ENCODE measurements at places on chromosomes 2 and 18.

DNA sequence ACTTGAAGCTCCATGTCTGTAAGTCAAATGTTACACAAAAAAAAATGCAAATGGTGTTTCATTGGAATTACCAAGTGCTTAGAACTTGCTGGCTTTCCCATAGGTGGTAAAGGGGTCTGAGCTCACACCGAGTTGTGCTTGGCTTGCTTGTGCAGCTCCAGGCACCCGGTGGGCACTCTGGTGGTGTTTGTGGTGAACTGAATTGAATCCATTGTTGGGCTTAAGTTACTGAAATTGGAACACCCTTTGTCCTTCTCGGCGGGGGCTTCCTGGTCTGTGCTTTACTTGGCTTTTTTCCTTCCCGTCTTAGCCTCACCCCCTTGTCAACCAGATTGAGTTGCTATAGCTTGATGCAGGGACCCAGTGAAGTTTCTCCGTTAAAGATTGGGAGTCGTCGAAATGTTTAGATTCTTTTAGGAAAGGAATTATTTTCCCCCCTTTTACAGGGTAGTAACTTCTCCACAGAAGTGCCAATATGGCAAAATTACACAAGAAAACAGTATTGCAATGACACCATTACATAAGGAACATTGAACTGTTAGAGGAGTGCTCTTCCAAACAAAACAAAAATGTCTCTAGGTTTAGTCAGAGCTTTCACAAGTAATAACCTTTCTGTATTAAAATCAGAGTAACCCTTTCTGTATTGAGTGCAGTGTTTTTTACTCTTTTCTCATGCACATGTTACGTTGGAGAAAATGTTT is 97.9 kb upstream of the IL1R2 start:
- no peak for DNase-seq

DNA sequence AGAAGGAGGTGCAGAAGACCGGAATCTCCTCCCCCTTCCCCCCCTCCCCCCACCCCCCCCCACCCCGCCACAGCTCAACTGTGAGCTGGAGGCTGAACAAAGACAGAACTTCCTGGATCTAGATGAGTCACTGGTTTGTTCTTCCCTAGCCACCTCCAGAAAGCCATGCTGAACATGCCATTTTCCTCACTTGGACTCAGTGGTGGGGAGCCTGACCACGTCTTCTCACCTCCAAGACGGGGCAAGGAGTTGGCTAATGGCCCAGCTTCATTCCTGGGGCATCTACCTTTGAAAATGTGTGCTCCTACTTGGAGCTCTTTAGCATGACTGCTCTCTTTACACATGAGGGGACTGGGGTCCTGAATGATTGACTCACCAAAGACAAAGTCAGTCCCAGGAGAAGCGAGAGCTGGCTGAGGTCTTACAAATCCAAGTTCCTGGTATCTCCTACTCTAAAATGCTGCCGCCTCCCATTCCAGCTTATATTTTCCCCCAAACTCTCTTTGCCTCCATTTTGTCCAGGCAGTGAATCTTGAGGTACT is 22.6 kb upstream of the FZD5 start:
- no peak for DNase-seq

DNA sequence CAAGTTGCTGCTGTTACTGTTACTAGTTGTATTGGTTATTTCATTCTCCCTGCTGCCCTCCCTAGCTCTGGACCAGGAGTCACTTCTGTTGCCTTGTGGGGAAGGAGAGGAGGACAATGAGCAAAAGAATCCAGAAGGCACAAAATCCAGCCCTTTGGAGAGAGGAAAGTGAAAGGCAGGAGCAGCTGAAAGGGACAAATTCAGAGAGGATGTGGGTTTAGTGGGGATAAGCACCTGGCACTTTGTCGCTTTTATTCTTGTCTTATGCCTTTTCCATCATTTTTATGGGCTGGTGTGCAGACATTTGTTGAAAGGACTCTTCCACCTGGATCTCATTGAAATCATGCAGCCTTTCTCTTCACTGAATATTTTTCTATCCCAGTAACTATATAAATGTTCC is 24.3 kb upstream of the LTBP1 start:
- DNase-seq = no peak

DNA sequence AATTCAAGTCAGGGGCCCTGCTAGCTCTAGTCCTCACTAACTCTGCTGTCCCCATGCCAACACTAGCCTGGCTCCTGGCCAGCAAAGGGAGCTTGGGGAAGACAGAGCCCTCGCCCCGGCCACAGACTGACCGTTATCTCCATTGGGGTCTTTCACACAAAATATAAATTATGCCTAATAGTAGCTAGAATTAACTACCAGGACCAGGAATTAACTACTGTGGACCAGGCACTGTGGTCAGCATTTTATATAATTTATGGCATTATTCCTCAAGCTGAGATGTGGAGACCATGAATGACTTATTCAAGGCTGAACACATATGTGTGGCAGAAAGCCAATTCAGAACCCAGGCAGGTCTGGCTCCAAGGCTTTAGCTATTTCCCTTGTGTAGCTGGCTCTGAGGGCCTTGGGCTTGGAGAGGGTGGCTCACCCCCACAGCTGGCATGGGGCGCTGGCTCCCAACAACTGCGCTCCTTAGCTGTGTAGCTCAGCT is 49.2 kb downstream of the CELF4 start:
- no peak for DNase-seq

DNA sequence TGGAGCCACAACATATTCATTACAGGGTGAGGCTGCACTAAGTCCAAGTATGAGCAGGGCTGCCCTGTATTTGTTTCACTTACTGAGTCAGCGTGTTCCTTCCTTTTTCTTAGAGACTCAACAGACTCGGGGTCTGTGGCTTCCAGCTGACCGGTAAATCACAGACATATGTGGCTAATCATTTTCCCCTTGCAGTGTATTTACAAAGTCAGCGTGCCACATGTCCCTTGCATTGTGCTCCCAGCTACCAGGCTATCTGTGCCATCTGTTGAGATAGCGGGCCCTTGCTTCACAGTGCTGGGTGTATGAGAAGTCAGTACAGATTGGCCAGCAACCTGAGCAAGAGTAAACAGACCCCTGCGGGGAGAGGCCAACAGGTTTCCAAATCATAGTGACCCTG is 254.3 kb downstream of the LRRTM1 start:
- no peak for DNase-seq

DNA sequence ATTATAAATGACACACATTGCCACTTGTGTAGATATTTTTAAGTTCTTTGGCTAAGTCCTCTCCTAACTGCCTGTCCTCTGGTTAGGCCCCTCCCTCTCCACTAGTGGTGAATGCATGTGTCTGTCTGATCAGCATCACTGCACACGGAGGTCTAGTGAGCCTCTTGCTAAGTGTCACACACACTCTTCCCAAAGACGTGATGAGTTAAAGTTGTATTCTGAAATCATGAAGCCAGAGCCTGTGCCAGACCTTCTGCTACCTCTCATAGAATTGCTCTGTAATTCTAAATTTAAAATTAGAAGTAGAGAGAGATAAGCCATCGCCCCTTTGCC is 41.3 kb downstream of the RALB start:
- no peak for DNase-seq

GRCh38 chr18:49228187-49228586 is 232.3 kb downstream of the DYM start:
- no peak for DNase-seq

- no peak for DNase-seq
Observed at GRCh38 chr2:128282246-128282975, 36.3 kb downstream of the HS6ST1 start.

DNA sequence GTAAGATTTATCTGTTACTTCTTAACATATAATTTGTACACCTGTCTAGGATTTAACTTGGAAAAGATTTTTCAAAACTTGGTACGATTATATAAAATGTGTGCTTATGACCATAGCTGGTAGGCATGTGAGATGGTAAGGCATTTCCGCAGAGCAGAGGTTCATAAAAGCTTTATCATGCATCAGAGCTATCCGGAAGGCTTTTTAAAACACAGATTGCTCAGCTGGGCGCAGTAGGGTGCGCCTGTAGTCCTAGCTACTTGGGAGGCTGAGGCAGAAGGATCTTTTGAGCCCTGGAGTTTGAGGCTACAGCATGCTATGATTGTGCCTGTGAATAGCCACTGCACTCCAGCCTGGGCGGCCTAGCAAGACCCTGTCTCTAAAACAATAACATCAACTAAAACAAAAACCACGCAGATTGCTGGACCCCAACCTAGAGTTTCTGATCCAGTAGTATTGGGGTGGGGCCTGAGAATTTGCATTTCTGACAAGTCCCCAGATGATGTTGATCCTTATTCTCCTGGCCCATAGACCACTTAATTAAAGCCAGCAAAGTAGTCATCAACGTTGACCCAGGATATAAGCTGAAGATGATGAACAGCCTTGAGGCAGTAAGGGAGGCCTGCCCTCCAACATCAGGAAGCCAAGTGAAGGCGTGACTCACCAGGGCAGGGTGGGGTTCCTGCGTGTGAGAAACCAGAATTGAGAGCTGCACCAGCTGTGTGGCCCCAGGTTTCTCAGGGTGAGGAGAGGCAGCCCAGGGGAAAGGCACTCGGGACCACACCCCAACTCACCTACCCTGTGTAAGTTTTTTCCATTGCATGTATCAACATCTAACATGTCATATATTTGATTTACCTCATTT is 21.6 kb upstream of the SLC20A1 start:
- DNase-seq = no peak

DNA sequence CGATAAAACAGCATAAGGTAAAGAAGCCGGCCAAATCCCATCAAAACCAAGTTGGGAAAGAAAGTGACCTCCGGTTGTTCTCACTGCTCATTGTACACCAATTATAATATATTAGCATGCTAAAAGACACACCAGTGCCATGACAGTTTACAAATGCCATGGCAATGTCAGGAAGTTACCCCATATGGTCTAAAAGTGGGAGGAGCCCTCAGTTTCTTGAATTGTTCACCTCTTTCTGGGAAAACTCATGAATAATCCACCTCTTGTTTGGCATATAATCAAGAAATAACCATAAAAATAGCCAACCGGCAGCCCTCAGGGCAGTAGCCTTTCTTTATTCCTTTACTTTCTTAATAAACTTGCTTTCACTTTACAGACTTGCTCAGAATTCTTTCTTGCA is 544.9 kb upstream of the SETBP1 start:
- DNase-seq = no peak

DNA sequence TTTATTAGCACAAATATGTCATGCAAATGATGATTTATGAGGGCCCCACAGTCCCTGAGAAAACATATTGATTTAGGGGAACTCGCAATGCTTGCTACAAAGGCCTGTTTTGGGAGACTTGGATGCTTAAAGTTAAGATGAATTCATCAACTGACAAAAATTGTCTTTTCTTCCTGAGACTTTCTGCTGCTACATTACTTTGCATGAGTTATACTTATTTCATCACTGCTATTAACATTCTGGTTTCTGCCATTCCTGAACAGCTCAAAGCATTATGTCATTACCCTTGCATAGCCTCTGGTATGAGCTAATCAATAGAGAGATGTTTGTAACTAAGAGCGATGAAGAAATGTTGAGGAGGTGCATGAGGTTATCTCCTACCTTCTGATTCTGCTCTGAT is 74.4 kb downstream of the SOX11 start:
- DNase-seq = no peak

All from NCI-H1105 treated with DMSO at 0.1 percent for 48 hours (cell line).